Type B pancreatic cell (in vitro differentiated cells): ENCODE measurements at places on chromosomes 16 and 17. TPM values are rescaled to one million over a fixed set of nuclear protein-coding genes. Genes with fewer than 3 reads are reported as not detected.

Gene CASKIN2
- total RNA-seq, result 29.5 and 31.2 TPM in 2 replicates

- DNase-seq, result no peak
These were observed 46.7 kb upstream of the TBX2 start for GRCh38 chr17:61352781-61353491.

- DNase-seq, result no peak
These were observed 34.9 kb downstream of the PLD6 start for GRCh38 chr17:17171186-17171585.

DNA sequence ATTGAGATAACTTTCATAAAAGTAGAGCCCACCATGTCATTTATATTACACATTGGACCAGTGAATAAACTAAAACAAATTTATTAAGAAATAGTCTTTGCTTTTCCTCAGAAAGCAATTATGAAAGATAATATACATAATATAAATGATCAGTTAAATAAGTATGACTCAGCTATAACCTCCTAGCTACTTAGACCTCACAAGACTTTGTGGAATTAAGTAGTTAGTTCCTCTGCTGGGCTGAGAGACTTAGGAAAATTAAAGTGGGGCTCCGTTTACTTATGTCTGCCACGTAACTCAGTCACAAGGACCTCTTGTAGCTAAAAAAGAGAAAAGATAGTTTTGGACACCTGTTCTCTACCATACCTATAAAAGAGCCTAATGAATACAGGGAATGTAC is 76.9 kb downstream of the MRTFB start:
- no peak for DNase-seq

DNA sequence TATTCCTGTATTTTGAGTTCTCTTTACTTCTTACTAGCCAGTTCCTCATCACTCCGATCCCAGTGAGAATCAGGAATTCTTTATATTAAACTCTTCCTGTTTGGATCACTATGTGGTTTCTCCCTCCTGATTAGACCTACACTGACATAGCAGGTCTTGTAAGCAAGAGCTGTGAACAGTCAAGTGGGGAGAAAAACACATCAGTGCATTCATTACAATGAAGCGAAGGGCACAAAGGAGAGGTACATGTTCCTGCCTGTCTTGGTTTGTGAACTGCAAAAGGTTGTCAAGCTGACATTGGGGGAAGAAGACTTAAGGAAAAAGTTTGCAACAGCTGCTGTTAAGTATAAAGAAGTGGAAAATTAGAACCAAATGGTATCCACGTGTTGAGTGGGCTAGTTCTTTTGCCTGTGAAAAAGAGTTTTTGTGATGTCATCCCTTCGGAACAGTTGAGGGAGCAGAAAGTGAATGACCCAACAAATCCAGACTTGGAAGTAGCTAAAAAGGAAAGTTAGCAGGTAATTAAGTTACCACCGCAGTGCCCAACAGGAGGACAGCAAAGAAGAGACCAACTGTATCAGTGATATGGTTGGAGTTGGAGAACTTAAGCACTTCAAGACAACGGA is 23.0 kb upstream of the TRIM25 start:
- DNase-seq, result no peak
